ENCODE measurements at places on chromosomes 4 and X.

DNA sequence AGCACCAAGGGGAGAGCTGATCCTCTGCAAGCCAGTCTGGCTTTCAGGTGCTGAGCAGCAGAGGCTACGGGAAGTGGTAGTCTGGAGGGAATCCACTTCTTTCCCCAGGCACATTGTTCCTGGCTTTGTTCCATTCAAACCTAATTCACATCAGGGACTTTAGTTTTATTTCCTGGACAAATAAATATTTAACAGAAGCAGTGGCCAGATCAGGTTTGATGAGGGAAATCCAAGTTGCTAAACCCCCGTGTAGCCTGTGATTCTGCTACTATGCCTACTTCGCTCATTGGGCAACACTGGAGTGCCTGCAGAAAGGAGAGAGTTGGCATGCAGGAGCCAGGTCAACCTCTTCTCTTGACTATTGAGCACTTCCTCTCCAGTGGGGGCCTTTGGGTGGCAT, 13.8 kb upstream of the STBD1 start:
- DNase-seq: no peak

GRCh38 chr4:183057255-183057654, 41.8 kb upstream of the WWC2 start:
- no peak for DNase-seq

DNA sequence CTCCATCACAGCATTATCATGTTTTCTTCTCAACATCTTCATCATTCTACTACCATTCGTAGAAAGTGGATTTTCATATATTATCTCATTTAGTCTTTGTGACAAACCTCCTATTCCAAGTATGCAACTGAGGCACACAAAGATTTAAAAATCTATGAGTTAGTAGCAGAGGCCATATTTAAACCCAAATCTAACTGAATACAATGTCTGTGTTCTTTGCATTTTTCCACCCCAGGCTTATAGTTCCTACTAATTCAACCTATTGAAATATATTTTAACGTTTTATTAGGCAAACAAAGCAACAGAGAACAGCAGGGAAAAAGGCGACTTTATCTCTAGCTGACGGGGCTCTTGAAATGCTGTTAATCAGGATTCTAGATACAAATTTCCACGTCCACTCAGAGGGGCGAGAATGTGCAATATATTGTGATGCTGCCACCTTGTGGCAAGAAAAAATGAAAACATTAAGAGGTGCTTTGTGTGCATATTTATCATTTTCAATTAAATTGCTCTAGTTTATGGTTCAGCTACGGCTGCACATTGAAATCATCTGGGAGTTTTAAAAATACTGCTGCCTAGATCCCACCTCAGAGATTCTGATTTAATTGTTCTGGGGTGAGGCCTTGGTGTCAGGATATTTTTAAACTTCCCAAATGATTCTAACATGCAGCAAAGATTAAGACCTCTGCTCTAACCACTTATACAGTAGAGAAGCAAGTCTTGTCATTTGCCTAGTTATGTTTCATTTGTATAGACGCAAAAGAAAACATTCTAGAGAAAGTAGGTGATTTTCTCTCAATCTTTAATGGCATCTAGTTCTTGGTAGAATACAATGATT, 315.9 kb downstream of the MAPK10 start:
- DNase-seq: peak; percentile 42

DNA sequence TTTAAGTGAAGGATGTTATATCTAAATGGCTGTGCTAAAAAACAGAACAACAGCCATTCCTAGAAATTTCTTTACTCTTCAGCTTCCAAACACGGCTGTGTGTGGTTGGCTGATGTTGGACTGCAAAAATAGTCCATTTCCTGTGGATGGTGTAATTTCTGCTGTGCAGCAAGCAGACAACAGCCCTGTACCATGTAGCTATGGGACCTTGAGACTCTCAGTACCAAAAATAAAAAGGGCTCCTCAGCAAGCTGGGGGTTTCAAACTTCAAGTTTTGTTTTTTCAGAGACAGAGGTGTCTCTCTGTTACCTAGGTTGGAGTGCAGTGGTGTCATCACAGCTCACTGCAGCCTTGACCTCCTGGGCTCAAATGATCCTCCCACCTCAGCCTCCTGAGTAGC, 18.1 kb downstream of the CD40LG start:
- DNase-seq: no peak

DNA sequence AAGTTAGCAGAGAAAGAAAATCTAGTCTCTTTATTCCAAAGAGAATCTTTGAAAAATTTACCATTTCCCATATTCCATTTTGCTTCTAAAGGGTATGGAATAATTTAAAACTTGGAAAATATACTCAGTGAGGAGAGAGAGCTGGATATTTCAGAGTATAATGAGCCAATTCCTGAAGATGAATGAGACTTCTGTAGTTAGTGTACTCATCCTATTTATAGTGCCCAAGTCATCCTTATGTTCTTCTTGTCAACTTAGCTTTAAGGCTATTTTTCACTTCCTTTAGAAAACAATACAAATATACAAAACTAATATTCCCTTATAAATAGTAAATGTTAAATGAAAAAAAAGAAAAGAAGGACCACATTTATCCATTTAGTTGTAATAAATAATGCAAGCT, 302.6 kb downstream of the IQCM start:
- DNase-seq: no peak

DNA sequence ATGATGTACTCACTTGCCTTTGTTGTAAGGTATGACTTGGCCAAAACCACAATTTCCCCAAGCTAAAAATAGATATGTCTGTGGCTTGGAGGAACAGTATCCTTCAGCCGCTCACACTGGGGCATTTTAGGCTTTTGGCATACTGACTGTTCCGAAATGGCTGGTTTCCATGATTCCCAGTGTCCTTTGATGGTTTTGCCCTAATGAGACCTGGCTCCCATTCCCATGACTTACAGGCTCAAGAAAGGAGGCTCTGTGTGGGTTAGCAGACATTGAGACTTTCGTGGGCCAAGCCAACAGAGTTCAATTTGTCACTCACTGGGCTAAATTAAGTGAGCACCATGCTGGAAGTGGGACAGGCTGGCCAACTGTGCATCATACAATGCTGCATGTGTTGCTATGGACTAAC, 150.6 kb downstream of the CEP135 start:
- no peak for DNase-seq

GRCh38 chr4:90128961-90129495, 1.8 kb downstream of the CCSER1 start:
- DNase-seq: no peak

GRCh38 chr4:107937040-107937439, 5.7 kb downstream of the CYP2U1 start:
- no peak for DNase-seq

DNA sequence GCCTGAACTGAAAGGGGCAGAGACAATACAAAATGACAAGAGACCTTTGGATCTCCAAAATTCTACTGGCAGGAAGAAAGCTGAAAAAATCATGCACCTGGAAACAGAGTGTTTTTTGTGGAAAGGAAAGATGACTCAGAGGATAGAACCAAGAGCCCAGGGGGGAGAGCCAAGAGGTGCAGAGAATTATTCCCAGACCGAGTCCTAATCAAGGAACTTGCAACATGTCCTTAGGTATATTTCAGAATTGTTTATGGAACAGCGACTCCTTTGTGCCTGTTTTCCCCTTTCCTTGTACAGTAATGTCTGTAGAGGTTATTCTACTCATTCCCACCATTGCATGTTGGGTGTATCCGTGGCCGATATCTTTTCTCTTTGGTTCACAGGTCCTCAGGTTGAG, 71.7 kb downstream of the YIPF6 start:
- DNase-seq: no peak

DNA sequence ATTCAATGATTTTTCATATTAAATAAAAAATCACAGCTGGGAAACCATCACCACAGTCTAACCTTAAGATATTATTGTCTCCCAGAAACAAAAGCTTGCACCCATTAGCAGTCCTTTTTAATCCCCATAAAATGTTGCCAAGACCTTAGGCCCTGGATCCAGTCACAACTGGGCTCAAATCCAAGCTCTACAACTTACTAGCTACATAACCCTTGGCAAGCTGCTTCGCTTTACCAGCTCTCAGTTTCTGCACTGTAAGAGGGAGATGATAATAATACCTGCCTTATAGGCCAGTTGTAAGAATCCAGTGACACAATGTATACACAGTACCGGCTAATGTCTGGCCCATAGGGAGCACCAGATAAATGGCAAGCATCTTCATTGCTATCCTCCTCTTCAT, 400.9 kb upstream of the FGF13 start:
- peak; percentile 76 for DNase-seq

- DNase-seq: peak; percentile 96
These were observed 17.0 kb upstream of the TMEM154 start for GRCh38 chr4:152696764-152697261.

GRCh38 chrX:41960142-41960541, 36.8 kb upstream of the CASK start:
- no peak for DNase-seq

GRCh38 chrX:23435108-23435507, 100.5 kb downstream of the PTCHD1 start:
- DNase-seq: peak; percentile 4

GRCh38 chr4:84638092-84638491, 55.2 kb downstream of the CDS1 start:
- no peak for DNase-seq

DNA sequence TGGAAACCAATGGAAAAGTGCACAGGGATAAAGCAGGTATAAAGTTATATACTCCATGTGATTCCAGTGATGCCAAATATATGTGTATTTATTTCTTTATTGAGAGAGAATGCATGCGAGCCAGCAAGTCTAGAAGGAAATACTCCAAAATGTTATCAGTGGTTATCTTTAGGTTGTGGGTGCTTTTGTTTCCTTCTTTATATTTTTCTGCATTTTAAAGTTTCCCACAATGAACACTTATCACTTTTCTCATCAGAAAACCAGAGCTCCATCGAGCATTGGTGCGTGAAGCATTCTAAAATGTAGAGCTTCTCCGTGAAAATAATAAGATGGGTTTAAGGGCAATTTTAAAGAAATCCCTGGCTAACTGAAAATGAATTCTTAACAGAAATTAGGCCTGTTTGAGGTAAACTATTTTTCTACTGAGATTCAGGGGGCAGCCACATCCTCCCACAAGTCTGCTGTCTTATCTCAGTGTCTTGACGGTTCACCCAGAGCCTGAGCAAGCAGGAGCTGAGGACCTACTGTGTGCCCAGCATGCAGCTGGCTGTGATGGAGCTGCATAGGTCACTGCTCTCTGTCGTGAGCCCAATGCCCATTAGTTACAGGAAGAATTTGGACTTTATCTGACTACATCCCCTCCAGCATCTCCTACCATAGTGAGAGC, 18.7 kb upstream of the CD40LG start:
- no peak for DNase-seq

GRCh38 chr4:113776679-113777078, 15.1 kb upstream of the CAMK2D start:
- DNase-seq: no peak

DNA sequence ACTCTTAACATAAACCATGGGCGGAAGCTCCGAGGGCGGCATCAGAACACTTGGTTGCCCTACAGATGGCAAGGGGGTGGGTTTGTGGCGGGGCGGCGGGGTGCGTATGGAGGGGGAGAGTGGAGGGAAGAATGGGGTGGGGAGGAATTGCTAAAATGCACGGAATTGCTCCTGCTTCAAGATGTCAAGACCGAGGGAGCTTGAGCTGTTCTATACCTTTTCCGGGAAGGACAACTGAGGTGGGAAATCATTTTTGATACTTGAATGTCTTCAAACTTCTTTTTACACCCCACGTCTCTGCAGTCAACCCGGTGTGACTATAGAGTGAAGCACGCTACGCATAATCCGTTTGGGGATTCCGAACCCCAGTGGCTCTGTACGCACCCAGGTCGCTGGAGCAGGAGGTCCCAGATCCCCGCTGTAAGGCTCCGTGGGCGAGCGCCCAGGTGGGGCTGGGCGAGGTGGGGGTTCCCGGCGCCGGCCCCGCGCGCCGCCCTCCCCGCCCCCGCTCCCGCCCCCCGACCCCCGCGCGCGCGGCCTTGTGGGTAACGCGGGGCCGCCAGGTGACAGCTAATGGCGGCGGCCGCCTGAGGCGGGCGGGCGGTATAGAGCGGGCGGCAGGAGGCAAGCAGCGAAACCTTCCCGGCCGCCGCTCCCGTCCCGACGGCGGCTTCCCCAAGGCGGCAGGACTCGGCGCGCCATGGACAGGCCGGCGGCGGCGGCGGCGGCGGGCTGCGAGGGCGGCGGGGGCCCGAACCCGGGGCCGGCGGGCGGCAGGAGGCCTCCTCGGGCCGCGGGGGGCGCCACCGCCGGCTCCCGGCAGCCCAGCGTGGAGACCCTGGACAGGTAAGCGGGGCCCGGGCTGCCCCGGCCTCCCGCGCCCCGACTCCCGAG, at the start of gene MTMR1:
TSS of gene MTMR1 (plus strand) at position 566 of the 894 bp plus-strand sequence. CDS start at position 701, 135 bp downstream.
- no peak for DNase-seq

- no peak for DNase-seq
These were observed 64.0 kb upstream of the GPRIN3 start for GRCh38 chr4:89371614-89372013.

GRCh38 chr4:130073145-130073790, 977.3 kb downstream of the C4orf33 start:
- DNase-seq: no peak

DNA sequence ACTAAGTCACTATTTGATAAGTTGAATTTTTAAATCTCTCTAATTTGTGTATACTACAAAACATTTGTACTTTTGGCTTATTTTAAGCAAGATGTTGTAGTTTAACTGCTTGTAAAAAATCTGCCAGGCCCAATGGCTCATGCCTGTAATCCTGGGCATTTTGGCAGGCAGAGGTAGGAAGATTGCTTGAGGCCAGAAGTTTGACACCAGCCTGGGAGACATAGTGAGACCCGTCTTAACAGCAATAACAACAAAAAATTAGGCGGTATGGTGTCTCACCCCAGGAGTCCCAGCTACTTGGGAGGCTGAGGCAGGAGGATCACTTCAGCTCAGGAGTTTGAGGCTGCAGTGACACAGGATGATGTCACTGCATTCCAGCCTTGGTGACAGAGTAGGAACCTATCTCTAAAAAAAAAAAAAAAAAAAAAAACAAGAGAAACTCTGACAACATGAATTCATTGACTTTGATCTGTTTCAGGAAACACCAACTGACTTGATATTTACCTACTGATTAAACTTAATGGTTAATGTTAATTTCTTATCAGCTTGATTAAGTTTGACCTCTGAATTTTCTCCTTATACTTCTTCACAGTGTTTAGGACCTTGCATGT, 8.9 kb downstream of the FHIP1A start:
- DNase-seq: no peak

DNA sequence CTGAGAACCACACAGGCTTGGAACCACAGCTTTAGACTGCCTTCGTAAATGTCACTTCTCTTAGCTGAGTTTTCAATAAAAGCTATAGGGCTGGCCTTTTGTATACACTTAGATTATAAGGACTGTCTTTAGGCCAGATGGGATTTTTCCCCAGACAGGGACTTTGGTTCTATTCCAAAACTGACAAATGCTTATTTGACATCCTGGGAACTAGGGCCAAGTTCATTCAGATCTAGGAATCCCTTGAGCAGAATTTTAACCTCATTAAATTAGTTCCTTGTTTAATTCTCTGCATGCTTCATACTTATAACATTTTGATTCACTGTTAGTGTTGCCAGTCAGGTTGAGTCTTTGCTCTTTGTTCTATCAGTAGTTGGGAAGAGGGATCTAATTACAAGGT, 23.1 kb downstream of the ZRSR2 start:
- DNase-seq: no peak

Data from fibroblast of lung (primary cell).